Transverse colon (tissue), 4 donors: ENCODE measurements at places on chromosomes 2 and 18. TPM values are rescaled to one million over a fixed set of nuclear protein-coding genes. Genes with fewer than 3 reads are reported as not detected.
A peak's percentile ranks its signal among the peaks of the same experiment; 100 is the strongest.

- DNase-seq = no peak
Measured at GRCh38 chr2:37766106-37766505, 94.7 kb upstream of the CDC42EP3 start.

DNA sequence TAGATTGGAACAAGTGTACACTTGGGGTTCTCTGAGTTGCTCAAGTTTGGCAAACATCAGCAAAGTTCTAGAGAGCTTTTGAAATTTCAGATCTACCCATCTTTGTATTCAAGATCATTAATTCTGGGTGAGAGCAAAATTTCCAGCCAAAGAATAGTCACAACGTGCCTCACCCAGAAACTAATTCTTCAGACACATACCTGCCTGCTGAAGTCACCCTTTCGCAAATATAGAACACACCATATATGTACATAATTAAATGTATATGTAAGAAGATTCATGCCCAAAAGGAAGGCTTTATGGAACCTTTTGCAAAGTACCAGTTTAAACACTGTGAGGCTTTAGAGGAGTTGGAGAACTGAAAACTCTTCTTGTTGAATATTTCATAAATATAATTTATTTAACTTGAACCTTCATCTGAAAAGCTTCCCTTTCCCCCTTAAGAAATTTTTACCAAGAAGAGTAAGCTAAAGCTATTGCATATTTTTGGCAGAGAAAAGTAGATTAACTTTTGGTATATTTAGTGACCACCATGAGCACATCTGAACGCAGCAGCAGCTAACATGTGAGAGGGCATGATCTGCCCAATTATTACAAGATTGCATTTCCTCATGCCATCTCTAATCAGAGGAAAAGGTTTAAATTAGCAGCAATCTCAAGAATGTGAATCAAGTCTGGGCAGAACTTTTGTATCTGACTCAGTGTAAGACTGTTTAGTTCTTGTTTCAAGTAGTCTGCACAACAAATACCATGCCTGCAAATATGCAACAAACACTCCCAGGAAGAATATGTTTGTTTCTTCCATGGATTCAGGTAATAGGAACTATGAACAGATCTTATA lies 8.2 kb downstream of the RND3 start:
- no peak for DNase-seq

DNA sequence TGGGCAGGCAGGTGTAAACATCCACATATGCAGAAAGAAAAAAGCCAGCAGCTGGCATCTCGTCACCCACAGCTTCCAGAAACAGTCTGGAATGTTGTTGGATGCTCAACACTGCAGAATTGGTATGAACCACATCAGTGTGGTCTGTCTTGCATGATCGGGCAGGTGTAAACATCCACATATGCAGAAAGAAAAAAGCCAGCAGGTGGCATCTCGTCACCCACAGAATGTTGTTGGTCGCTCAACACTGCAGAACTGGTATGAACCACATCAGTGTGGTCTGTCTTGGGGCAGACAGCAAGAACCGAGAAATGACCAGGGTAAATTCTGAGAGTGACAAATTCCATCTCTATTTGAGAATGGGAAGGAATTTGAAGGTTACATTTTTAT lies 39.6 kb downstream of the DOCK10 start:
- no peak for DNase-seq

DNA sequence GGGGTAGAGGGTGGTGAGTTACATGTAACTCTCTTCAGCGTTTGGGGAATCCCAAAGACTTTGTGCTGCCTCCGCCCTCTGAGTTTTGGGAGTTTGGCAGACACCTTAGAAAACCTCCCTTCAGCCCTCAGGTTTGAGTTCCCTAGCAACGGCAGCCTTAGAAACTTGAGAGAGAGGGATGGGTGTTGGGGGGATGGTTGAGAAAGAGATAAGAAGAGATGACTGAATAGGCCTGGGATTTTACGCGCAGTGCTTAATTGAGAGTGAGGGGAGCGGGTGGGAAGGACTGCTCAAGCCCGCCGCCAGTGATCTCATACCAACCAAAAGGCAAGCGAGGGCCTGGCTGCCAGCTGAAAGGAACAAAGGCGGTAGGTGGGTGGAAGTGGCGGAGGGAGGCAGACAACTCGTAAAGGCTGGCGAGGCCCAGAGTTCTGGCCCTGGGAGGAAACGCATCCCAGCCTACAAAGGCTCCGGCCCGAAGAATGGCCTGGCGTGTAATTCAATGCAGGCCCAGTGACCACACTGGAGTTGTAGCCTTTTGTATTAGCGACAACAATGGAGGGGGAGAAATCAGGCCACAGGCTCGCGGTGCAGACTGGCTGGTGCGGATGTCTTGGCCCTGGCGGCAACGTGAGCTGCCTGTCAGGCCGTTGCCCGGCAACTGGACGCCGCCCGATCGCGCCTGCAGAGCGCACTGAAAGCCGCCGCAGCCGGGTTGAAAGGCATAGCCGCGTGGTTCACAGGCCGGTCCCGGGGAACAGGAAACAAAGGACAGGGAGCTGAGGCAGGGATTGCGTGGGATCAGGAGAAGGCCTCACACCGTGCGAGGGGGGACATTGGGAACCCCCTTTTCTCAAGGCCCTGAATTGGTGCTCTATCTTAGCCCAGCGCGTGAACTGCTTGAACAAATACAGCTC lies 39.9 kb upstream of the DARS1 start:
- peak; percentile 69 for DNase-seq

DNA sequence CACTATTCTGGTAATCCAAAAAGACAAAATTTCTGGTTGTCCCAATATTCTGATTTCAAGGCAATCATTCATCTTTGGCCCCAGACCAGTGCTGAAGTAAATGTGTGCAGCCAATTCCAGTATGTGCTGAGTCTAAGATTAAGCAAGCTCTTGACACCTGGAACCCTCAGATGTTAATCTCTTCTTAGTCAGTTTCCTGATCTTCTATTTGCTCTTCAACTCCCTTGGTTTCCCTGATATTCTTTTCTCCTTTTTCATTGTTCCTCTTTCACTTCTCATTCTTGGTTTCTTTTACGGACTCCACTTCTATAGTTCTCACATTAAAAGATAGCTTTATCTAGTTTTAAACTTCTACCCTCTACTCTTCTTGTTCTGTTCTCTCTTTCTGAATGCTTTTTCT lies 445.7 kb upstream of the FANCL start:
- DNase-seq = no peak

DNA sequence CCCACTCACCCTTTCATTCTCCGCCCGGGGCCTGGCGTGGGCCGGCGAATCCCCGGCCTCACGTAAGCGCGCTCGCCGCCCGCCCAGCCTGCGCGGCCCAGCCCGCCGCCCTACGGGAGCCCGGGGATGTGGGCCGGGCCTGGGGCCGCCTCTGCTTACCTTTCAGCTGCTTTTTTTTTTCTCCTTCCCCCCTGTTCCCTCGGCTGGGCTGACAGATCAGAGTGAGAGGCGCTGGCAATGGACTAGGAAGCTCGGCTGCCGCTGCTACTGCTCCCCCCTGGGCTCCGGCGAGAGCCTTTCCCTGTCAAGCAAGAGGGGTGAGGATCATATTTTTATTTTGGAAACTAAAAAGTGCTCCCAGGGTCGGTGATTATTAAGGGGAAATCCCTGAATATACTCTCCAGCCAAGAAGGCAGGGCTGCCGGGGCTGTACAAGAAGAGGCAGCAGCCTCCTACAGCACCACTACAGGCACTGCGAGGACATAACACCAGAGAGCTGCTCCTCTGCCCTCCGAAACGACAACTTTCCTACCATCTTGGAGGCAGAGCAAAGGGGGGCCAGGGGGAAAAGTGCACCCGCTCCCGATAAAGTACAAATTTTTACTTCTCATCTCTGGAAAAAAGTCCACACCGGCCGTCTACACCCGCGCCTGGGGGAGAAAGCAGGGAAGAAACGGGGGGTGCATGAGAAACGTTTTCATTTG lies at the start of gene INO80D:
Gene INO80D, minus strand, starts transcription at position 433 of the 704 bp plus-strand sequence. CDS start 23,158 bp downstream, outside the sequence.
- peak; percentile 83 for DNase-seq

Gene GBX2
- total RNA-seq = not detected

Gene CNNM3
- 54.3 TPM for total RNA-seq
